Neural progenitor cell (in vitro differentiated cells): ENCODE measurements at places on chromosomes 7 and 10. TPM values are rescaled to one million over a fixed set of nuclear protein-coding genes. Genes with fewer than 3 reads are reported as not detected.

The COL13A1 gene
- 1.3 and 9.5 TPM in 2 replicates for total RNA-seq

- no peaks in the 10 kb centered on the region for H3K36me3 ChIP-seq
- peaks cover 8% of the 10 kb centered on the region for H3K4me1 ChIP-seq
- DNase-seq: no peak
Measured at GRCh38 chr10:118997379-118997778, 32.1 kb upstream of the NANOS1 start.

- H3K27ac ChIP-seq: no peak overlapping the region
- H3K27me3 ChIP-seq: no peaks in the 10 kb centered on the region
- DNase-seq: no peak
- H3K36me3 ChIP-seq: no peaks in the 10 kb centered on the region
- no peaks in the 10 kb centered on the region for H3K4me1 ChIP-seq
Measured at GRCh38 chr7:17103984-17104383, 194.5 kb upstream of the AHR start.

The PON1 gene
- 1.7 and 1.8 TPM in 2 replicates for total RNA-seq

DNA sequence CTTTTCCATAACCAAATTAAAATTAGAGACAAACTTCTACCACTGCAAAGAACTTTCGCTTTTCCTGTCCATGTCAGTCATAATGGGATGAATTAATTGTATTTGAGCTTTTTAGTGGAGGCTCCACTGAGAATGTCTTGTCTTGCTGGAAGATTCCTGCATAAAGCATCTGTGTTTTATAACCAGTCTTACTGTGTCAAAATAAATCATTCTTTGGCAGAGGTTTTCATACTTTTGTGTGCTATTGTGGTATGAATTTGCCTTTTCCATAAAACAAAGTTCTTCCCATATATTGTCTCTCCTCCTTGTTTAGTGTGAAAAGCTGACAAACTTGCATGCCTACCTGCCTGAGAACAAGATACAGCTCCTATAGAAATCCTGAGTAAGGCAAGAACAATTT is 124.8 kb upstream of the CCDC6 start:
- no peak overlapping the region for H3K4me3 ChIP-seq
- peaks cover 19% of the 10 kb centered on the region for H3K4me1 ChIP-seq
- no peaks in the 10 kb centered on the region for H3K36me3 ChIP-seq

DNA sequence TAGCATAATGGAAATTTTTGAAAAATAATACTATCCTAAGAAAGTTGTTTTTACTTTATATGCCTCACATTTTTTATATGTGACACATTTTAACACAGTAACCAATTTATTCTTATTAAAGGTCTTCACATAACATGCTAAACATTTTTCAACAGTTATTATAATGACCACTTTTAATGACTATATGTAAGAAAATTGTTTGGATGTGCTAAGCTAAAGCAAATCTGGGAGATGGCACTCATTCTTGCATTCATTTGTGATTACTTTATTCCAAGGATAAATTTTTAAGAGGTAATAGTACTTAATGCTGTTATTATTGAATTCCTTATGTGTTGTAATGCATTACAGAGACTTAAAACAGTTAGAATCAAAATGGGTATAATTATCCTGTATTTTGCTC is 88.1 kb downstream of the ANKIB1 start:
- no peak for DNase-seq
- no peaks in the 10 kb centered on the region for H3K4me1 ChIP-seq
- H3K36me3 ChIP-seq: peaks cover 11% of the 10 kb centered on the region
- H3K4me3 ChIP-seq: no peak overlapping the region

DNA sequence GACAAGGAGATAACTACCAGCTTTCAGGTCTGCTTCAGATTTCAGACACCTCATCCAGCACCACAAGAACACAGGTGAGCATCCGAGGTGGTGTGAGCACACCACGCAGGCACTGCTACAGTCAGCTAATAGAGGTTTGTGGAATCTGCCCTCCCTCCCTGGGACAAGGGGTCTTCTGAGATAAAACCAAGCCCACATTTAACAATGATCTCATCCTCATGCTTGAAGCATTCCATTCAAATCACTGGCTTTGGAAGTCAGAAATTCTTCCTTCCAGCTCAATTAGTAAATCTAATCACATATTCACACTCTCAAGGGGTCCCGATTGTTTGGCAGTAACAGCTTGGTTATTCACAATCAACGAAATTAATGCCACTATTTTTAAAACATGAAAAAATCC is 331.4 kb downstream of the ELMO1 start:
- no peak overlapping the region for H3K4me3 ChIP-seq
- H3K27me3 ChIP-seq: no peaks in the 10 kb centered on the region
- peaks cover 25% of the 10 kb centered on the region for H3K4me1 ChIP-seq
- peak; percentile 56 for DNase-seq
- peak overlapping the region; percentile 80 for H3K27ac ChIP-seq
- H3K36me3 ChIP-seq: peaks cover 7% of the 10 kb centered on the region

- no peaks in the 10 kb centered on the region for H3K27me3 ChIP-seq
- H3K27ac ChIP-seq: no peak overlapping the region
- DNase-seq: no peak
- H3K4me3 ChIP-seq: no peak overlapping the region
- no peaks in the 10 kb centered on the region for H3K36me3 ChIP-seq
- no peaks in the 10 kb centered on the region for H3K4me1 ChIP-seq
Measured at GRCh38 chr7:125606671-125607070, 677.0 kb upstream of the POT1 start.

The BAIAP2L1 gene
- total RNA-seq: 29.5 and 35.1 TPM in 2 replicates
